IMR-90 (cell line): ENCODE measurements at places on chromosomes 4 and X. TPM values are rescaled to one million over a fixed set of nuclear protein-coding genes. Genes with fewer than 3 reads are reported as not detected.

The ODAM gene
- not detected in 2 replicates for polyA plus RNA-seq

The FAM184B gene
- 0.07 and 0.13 TPM in 2 replicates for polyA plus RNA-seq

- no peak for DNase-seq
These were observed 358.4 kb downstream of the PPP3CA start for GRCh38 chr4:100988876-100989275.

The FMR1NB gene
- polyA plus RNA-seq: not detected in 2 replicates

- no peak for DNase-seq
These were observed 43.1 kb downstream of the DDIT4L start for GRCh38 chr4:100147198-100147597.

GRCh38 chr4:98470831-98471230 is 187.6 kb downstream of the TSPAN5 start:
- DNase-seq: no peak

- DNase-seq: no peak
These were observed 68.4 kb downstream of the FBXO8 start for GRCh38 chr4:174215057-174215456.
